ENCODE measurements at places on chromosomes 16 and 17.

DNA sequence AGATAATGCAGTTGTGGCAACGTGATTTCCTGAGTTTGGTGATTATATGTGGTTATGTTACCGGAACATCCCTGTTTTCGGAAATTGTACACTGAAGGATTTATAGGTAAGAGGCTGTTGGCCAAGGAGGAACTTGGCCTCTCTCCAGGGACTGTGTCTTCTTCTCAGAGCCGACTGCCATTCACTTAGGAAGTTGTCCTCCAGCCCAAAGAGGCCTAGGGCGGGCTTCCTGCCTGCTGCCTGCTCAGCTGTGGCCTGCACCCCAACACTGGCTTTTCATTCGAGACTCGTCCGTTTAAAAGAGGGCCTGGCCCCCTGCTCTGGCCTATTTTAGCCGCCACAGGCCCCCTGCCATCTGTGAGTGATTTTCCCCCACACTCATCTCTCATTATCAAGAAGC, 64.3 kb downstream of the ZDHHC7 start:
- DNase-seq = no peak

DNA sequence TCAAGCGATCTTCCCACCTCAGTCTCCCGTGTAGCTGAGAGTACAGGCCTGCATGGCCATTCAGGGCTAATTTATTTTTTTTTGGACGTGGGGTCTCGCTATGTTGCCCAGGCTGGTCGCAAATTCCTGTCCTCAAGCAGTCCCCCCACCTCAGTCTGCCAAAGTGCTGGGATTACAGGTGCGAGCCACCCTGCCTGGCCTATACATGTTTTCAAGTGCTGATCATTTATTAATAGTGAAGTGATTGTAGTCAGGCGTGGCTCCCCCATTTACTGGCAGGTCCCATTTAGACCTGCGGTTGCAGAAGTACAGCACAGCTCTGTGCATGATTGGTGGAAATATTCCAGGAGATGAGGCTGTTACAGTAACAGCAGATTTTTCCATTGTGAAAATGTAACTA, 8.4 kb downstream of the FOXK2 start:
- no peak for DNase-seq

DNA sequence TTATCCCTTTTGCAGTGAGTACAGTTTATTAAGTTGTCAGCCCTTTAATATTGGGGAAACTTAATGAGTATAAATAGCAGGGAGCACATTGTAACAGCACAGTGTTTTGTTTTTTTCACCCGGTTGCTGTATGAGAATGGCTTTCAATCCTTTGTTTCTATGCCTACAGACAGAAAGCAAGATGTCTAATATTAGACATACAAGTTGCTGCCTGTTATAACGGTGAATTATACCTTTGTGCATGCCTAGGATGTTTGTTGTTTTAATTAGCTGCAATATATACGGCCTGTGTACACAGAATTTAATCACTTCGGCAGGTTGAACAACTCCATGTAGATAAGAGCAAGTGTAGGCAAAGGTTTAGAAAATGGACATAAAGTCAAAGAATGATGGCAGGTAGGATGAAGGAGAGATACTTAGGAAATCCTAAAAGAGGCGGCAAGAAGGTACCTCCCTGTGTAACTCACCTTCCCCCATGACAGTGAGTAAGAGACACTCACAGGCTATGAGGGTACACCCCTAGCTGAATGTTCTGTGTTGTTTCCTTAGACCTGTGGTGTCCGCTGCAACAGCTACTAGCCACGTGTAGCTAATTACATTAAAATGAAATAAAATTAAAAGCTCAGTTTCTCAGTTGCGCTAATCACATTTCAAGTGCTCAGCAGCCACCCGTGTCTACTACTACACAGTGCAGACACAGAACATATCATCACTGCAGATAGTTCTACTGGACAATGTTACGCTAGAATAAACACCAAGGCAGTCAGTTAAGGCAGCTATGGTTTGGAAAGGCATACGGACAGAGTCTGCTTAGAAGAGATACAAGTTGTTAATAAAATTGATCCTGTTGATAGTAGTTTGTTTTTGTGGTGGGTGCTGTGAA, 10.9 kb downstream of the SLC7A6OS start:
- no peak for DNase-seq

DNA sequence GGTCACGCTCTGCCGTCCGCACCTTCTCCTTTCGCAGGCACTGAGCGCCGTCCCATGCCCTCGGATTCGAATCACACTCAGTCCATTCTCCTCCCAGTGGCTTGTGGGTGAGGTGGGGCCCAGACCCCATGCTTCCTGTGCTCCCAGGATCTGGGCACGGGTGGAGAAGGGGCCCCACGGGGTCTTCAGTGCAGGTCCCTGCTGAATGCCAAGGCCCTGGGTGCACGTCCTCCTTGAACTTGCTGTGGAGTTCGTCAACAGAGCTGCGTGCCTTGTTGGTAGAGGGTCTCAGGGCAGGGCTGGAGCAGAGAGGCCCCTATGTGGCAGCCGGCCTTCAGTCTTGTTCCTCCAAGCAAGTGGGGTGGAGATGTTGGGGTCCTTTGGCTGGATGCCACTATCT, 7.3 kb upstream of the MC1R start:
- DNase-seq = no peak

- DNase-seq = no peak
Measured at GRCh38 chr17:27379888-27380533, 76.2 kb upstream of the KSR1 start.

GRCh38 chr16:1066584-1067172, 5.9 kb upstream of the SSTR5 start:
- no peak for DNase-seq

DNA sequence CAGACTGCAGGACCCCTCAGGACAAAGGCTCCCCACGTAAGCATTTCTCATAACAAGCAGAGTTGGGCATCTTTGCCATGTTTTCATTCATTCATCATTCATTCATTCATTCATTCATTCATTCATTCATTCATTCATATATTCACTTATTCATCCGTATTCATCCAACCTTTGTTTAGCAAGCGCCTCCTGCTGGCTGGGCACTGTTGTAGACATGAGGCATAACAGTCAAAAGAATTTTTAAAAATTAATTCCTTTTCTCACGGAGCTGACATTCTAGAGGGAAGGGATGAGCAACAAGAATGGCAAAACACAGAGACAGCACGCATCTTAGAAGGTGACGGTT, 351.7 kb upstream of the TNRC6C start:
- no peak for DNase-seq

GRCh38 chr17:6233856-6234255, 163.7 kb downstream of the WSCD1 start:
- no peak for DNase-seq

DNA sequence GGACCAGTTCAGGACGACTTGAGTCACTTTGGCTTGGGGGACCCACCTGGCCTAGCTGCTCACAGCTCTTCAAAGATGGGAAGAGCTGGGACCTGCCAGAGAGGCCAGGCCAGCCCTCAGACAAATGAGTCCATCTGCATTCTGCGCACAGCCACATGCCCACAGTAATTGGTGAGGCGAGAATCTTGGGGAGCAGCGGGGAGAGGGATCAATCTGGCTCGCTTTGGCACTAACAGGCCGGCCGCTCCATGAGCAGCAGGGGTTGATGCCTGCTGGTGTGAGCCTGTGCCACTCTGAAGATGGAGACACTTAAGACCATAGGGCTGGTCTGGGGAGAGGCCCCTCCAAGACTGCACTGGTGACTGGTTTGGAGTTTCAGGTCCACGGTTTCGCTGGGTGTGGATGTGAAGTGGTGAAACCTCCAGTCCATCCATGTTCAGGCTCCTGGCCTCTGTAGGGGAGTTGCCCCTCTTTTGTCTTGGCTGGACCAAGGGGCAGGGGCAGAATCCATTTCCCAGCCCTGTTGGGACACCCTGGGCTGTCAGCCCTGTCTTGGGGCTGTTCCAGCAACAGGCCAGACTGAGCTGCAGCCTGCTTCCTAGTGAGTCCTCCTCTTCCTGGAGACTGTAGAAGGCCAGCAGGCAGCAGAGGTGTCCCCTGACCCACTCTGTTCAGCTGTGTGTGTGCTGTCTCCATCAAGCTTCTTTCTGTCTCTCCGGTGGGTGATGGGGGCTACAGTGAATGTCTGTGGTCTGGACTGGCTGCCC, 7.3 kb downstream of the CTRL start:
- no peak for DNase-seq

- no peak for DNase-seq
Measured at GRCh38 chr16:3274490-3274889, 8.8 kb upstream of the ZNF263 start.

DNA sequence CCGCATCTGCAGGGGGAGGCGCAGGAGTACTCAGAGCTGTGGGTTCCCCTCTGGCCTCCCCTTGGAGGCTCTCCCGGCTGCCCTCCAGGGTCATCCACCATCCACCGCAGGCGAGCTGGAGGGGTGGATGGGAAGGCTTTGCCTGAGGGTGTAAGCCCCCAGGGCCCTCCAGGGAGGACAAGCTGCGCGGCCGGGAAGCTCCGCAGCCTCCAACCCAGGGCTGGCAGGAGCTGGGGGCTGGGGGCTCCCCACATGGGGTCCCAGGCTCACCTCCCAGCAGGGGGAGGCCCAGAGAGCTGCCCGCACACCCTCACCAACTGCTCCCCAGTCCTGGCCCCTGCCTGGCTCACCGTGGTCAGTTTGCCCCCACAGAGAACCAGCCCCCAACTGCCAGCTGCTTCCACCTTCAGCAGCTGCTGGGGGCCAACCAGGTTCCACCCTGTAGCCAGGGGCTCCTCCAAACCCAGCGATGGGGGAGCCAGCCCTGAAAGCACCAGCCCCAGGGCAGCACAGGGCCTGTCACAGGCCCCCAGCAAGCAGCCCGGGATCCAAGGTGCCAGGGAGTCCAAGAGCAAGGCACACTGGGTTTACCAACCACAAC, 19.8 kb upstream of the CHMP6 start:
- no peak for DNase-seq

DNA sequence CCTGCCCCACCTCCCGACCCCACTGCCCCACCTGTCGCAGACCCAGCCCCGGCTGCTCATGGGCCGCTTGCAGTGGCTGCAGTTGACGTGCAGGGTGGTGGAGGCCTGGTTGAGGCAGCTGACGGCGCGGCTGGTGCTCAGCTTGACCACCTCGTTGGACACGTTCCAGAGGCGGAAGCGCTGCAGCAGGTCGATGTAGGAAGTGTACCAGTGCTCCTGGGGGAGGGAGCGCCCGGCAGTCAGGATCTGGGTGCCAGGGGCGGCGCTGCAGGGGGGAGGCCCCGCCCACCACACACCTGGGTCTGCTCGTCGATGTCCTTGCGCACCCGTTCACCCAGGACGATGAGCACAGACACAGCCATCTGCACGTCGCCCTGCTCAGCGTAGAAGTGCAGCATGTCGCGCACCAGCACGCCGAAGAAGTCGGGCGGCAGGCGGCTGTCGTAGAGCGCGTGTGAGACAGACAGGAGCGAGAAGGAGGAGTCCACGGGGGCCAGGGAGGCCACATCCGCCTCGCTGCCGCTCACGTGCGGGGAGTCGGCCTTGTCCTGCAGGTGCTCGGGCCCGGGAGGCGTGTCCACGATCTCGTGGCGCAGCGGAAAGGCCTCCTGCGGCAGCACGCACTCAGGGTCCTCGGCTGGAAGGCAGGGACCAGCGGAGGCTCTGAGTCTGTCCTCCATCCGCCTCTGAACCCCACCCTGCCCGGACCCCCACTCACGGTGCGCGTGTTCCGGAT, 995 bp upstream of the JMJD8 start:
- no peak for DNase-seq

DNA sequence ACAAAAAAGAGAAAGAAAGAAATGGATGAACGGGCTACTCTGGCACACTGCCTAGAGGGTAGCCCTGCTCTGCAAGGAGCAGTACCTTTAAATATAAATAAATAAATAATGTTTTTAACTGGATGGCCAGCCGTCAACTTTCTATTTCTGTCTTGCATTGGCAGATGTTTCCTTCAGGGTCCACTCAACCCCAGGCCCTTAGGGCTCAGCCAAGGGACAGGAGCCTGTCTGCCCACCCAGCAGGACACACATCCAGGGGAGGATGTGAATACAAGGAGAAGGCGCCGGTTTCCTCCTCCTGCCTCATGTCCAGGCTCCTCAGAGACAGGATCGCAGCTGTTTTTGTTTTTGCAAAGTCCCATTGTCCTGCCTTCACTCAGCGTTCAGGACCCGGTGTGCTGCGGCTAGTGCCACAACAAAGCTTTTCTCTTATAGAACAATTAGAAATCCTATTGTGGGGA, 22.6 kb downstream of the TTYH2 start:
- DNase-seq = no peak

- no peak for DNase-seq
Measured at GRCh38 chr17:77958716-77959125, 218 bp downstream of the TNRC6C start.

GRCh38 chr16:89041571-89042481, 51.8 kb upstream of the ACSF3 start:
- no peak for DNase-seq

GRCh38 chr17:17109256-17109655, 67.0 kb downstream of the MPRIP start:
- no peak for DNase-seq

GRCh38 chr17:29597361-29598172, 4.6 kb downstream of the ANKRD13B start:
- DNase-seq = no peak

GRCh38 chr16:7458144-7458543, 125.5 kb downstream of the RBFOX1 start:
- DNase-seq = no peak

GRCh38 chr17:7579001-7579833, at the start of gene CD68:
Gene CD68, plus strand, starts transcription at chr17:7579638. Its CDS starts 40 bp downstream, at chr17:7579678.
- peak; percentile 54 for DNase-seq

GRCh38 chr17:3531266-3532101, 26.1 kb downstream of the TRPV3 start:
- no peak for DNase-seq

- no peak for DNase-seq
Measured at GRCh38 chr16:1559446-1559975, 26.0 kb downstream of the TMEM204 start.

- no peak for DNase-seq
Measured at GRCh38 chr17:69947027-69947759, 127.8 kb upstream of the KCNJ16 start.

DNA sequence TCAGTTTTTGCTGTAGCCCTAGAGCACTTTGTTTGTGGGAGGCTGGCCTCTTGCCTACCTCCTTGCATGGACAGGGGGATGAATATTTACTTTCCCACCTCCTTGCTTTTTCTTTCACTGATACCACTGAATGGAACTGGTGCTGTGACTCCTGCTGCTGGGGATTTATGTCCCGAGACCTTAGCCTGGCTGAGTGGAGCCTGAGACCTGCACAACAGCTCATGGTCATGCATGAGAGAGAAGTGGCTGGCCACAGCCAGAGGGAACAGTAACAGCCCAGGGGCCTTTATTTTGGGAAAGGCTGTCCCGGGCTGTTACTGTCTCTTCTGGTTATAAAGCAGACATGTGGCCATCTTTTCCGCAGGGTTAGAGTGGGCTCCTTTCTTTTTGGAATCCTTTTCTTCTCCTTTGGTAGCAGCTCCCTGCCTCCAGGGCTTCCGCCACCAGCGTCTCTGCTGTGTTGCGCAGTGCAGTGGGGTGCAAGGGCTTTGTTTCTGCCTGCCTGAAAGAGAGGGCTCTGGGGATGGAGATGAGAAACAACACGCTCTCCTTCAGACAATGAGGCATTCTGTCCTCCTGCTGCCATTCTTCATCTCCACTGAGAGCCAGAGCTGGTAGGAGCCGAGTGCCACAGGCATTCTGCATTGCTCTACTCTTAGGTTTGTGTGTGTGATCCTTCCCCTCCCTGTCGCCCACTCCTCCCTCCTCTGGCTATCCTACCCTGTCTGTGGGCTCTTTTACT, 14.5 kb downstream of the SNX11 start:
- DNase-seq = no peak

- DNase-seq = no peak
Measured at GRCh38 chr17:45306623-45307022, 10.2 kb downstream of the MAP3K14 start.
